ENCODE measurements at places on chromosomes 12 and 14. TPM values are rescaled to one million over a fixed set of nuclear protein-coding genes. Genes with fewer than 3 reads are reported as not detected.

DNA sequence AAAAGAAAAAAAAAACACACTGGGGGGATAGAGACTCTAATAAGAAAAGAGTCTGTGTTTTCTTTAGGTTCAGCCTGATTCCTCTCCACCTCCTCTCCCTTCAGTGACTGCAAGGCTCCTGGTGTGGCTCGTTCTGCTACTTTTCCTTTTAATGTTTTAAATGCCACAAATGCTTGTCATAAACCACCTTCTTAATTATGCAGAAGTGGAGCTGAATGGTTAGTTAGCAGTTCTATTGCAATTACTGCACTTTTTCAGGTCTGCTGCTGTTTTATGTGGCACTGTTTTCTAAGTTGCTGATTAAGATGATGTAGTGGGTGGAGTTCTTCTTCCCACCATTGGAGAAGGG lies 878.1 kb downstream of the DIO2 start:
- no peak for DNase-seq

- DNase-seq = no peak
Observed at GRCh38 chr12:98154850-98155249, 360.5 kb upstream of the TMPO start.

GRCh38 chr12:9024512-9024911 lies 35.2 kb downstream of the KLRG1 start:
- no peak for DNase-seq

DNA sequence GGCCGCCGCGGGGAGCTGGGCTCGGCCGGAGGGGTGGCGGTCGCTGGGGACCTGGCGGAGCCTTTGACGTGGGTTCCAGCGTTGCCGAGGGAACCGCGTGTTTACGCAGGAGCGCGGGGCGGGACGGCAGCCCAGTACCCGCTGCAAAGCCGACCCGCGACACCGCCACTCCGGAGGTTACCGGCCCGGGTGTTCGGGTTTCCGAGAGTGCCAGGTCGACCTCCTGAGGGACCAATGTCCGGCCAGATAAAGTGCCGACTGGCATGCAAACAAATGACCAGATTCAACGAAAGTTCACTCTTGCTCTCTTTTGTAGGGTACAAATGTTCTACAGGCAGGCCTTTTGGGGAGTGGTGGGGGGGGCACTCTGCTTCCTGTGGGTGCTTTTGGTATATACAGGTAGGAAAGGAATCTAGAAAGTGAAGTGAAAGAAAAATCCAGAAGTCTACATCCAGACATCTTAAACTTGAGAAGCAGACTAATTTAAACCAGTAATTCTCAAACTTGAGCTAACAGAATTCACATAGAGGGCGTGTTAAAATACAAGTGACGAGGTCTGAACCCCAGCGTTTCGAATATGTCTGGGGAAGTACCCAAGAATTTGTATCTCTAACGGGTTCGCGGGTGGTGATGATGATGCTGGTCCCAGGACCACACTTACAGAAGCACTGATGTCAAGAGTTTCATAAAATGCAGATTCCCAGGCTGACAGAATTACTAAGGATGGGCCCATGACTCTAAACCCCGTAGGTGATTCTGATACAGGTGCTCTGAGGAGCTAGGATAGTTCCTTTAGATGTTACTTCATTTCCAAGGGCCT lies at the start of gene GPR135:
Gene GPR135, minus strand, starts transcription at position 65 of the 820 bp plus-strand sequence. CDS start 154 bp downstream, outside the sequence.
- DNase-seq = no peak

- no peak for DNase-seq
Observed at GRCh38 chr14:90641168-90641567, 175.1 kb downstream of the TTC7B start.

GRCh38 chr12:124771462-124772288 lies 92.0 kb downstream of the SCARB1 start:
- peak; percentile 94 for DNase-seq

ESPL1 gene
- total RNA-seq = 8.6 TPM

DNA sequence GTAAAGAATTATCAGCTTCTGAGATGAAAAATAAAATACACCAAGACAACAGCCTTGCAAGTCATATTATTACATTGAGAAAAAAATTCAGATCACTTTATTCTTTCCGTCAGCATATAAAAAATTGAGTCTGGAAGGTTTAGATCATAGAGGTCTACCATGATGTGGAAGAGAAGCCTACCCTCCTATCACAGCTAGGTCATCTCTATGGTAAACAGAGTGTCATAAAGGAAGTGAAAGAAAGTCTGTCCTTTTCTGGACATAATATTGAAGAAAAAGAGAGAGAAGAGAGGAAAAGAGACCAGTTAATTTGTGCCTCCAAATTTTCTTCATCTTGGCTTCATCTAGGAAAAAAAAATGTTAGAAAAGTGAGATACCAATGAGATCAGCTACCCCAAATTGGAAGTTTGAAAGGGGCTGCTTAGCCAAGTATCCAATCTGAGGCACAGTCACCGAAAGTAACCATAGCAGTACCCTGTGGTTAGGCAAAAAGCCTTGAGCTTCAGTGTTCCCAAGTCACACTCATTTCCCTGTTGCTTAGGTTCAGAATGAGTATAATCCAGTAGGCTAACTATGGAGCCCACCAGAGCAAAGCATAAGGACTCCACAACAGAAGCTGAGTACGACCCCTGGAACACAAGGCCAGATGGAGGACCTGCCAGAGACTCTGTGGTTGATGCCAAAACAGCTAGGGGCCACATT lies 38.1 kb downstream of the DUSP6 start:
- no peak for DNase-seq

DNA sequence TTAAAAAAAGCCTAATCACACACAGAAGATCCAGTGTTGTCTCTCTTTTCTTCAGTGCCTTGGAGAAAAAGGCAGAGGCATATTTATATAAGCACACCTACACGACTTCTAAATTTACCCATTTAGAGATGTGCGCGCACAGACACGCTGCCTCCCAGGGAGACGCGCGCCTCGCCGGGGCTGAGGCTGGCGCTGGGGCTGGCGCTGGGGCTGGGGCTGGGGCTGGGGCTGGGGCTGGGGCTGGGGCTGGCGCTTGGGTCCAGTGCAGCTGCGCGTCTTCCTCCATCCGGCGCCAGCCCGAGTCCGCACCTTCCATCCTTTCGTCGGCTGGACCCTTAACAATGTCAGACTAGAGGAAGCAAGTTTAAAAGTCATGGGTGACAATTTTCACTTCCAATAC lies 118.4 kb upstream of the ARID2 start:
- no peak for DNase-seq

- DNase-seq = no peak
Observed at GRCh38 chr14:100241279-100241678, 2.3 kb downstream of the YY1 start.

DNA sequence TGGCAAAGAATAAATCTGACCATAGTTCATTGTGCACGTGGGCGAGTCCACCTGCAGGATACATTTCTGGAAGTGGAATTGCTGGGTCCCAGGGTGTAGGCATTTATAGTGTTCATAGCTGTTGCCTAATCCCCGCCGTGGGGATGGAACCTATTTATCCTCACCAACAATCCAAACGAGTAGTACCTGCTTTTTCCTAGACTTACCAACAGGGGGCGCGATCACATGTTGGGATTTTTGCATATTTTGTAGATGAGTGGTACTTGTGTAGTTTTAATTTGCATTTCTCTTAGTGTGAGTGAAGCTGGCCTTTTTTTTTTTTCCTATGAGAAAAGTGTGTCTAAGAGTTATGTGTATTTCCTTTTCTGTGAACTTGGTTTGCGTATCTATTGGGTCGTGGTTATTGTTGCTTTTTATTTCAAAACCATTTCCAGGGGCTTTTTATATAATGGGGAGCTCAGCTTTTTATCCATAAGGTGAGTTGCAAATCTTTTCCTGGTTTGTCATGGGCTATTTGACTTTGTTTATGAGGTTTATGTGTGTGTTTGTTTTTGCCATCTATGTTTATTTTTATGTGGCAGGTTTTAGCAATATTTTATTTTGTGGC lies 67.2 kb downstream of the CCDC92 start:
- DNase-seq = no peak

DNA sequence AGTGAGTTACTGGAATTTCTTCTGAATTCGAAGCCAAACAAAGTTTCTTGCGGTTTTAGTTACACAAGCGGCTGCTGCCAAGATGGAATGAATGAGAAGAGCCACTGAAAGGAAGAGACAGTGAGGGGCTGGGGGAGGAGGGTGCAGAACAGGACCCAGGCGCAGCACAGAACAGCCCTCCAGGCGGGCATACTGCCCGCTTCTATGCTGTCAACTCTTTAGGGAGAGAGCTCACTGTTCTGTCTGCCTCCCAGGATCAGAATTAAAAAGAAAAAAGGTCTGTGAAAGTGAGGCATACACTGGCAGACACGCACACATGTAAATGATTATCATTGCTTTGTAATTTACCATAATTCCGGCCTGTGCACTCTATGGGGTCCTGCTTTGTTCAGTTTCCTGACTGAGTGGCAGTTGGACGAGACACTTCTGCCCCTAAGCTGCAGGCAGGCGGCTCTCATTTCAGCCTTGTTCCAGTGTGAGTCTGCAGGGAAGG lies 231.6 kb downstream of the CACNA1C start:
- DNase-seq = no peak

- no peak for DNase-seq
Observed at GRCh38 chr14:59275668-59276067, 87.2 kb downstream of the DAAM1 start.

DNA sequence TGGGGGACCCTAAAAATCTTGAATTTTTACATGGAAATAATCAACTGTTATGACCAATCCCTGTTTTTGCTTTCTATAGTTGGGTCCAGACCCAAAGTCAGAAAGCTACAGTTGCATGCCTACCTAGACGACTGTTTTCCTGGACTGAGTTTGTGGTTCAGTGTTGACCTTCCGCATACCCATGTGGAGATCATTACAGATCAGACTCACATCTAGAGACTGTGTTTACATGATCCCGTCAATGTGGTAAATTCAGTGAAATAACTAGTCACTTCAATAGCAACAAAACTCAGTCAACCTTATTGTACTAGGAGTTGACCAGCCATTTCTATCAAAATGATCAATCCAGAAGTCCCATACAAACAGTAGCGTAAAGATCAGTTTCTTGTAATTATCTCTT lies 257.6 kb downstream of the EGLN3 start:
- no peak for DNase-seq

CCDC38 gene
- not detected for total RNA-seq

DNA sequence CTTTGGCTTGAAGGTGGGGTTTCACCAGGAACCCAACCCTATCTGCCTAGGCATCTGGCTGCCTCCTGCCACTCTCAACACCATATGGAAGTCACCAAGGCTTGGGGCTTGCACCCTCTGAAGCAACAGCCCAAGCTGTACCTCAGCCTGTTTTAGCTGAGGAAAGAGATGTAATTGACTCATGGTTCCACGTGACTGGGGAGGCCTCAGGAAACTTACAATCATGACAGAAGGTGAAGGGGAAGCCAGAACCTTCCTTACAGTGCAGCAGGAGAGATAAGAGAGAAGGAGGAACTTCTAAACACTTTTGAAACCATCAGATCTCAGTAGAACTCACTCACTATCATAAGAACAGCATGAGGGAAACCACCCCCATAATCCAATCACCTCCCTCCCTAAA lies 26.9 kb downstream of the GLIPR1L1 start:
- no peak for DNase-seq

DNA sequence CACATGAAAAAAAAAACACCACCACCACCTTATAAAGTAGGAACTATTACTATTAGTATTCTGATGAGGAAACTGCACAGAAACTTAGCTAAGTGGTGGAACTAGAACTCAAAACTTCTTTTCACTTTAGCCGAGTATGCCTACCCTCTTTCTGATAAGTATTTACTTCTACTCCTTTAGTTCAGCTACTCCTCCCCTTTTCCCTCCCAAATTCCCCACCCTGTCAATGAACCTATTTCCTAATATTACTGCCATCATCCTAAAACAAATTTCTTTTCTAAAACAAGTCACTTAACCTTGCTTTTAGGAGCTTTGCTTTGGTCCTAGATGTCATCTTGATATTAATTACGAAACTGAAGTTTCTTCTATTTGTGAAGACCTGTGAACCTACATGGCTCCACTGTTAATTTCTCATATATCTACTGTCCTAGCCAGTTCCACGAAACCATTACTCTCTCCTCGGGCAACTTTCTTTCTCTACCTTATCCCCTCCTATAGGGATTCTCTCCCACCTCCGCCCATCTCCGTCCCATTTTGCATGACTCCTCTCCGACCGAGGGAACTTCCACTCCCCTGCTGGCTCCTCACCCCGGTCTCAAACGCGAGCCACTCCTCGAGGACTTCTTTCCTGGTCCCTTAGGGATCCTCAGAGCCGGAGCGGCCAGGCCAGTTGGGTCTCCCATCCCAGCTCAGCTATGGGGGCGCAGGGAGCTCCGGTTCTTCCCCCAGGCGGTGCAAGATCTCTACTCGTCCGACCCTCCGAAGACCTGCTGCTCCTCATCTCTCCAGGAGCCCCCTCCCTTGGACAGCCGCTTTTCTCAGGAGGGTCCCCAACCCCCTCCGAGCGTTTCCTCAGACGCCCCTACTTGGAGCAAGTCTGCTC lies 1.1 kb downstream of the NUMB start:
- DNase-seq = peak; percentile 83

GRCh38 chr12:107372229-107372658 lies 278.9 kb upstream of the CRY1 start:
- DNase-seq = no peak

- no peak for DNase-seq
Observed at GRCh38 chr12:120376009-120376408, 7.0 kb upstream of the MSI1 start.

GRCh38 chr12:22529281-22530060 lies 14.9 kb downstream of the C2CD5 start:
- no peak for DNase-seq

- DNase-seq = no peak
Observed at GRCh38 chr12:98405805-98406366, 109.5 kb upstream of the TMPO start.

FSCB gene
- not detected for total RNA-seq

DNA sequence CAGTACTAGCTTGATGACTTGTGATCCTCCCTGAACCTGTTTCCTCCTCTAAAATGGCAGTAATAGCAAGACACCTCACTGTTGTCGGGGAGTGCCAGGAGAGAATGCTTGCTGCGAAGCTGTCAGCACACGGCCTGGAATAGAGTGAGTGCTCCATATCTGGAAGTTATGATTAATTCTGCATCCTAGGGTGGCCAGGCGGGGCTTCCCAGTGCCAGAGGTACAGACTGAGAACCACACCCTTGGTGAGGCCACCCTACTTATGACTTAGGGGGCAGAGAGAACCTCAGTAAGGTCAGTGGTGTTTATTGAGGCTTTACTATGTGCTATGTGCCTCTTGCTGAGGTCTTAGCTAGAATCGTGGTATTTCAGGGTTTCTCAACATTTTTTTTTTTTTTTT lies 20.1 kb downstream of the MORN3 start:
- DNase-seq = no peak

DNA sequence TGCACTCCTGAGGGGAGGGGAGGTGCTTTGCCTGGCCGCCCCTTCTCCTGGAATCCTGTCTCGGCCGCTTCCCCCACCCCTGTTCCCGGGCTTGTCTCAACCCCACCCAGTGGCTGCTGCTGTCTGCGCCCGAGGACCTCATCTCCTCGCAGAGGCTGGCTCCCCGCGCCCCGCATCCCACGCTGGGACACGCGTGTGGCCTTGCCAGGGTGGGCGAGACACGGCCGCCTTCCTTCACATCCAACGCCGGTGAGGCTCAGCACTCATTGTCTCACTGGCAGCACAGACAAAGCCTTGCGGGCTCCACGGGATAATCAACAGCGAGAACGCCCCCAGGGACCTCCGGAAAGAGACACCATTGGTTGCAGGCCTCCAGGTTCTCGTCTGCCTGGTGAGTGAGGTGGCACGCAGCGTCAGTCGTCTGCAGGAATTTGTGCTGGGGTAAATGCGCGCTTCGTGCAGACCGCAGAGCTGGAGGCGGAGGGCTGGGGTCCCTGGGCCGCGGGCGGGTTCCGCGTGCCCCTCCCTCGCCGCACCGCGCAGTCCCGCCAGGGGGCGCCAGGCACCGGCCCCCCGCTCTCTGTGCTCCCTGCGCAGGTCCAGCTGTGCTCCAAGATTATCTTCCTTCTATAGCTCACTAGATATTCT lies 26.8 kb downstream of the CCDC177 start:
- DNase-seq = no peak

Measured in osteocyte (in vitro differentiated cells).